ENCODE measurements at places on chromosomes 6 and 20. TPM values are rescaled to one million over a fixed set of nuclear protein-coding genes. Genes with fewer than 3 reads are reported as not detected.

PAX1 gene
- total RNA-seq = not detected

RBM24 gene
- 4.4 TPM for total RNA-seq

FOXF2 gene
- total RNA-seq = not detected

PDRG1 gene
- 10.6 TPM for total RNA-seq

CD93 gene
- 394 TPM for total RNA-seq

LY6G6D gene
- total RNA-seq = not detected

CTSA gene
- 129 TPM for total RNA-seq

ARFRP1 gene
- total RNA-seq = 50.4 TPM

RRP36 gene
- total RNA-seq = 126 TPM

Data from mammary microvascular endothelial cell (primary cell).